ENCODE measurements at places on chromosomes 7 and 10.

- DNase-seq, result no peak
These were observed 7.2 kb downstream of the RBM20 start for GRCh38 chr10:110651044-110651958.

DNA sequence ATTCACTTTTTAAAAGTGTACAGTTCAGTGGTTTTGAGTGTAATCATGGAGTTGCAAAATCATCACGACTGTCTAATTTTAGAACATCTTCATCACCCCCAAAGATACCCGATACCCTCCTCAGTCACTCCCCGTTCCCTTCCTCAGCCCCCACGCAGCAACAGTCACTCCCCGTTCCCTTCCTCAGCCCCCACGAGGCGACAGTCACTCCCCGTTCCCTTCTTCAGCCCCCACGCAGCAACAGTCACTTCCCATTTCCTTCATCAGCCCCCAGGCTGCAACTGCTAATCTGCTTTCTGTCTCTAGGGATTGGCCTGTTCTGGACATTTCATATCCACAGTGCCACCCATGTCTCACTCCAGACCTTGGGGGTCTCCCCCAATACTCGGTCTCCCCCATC, 161.6 kb upstream of the PPP2R2D start:
- no peak for DNase-seq

- no peak for DNase-seq
These were observed 429.1 kb downstream of the KIF20B start for GRCh38 chr10:90130321-90131086.

GRCh38 chr10:130230611-130231010, 94.4 kb downstream of the GLRX3 start:
- DNase-seq, result no peak

GRCh38 chr10:69457771-69458237, 6.5 kb downstream of the TSPAN15 start:
- DNase-seq, result no peak

DNA sequence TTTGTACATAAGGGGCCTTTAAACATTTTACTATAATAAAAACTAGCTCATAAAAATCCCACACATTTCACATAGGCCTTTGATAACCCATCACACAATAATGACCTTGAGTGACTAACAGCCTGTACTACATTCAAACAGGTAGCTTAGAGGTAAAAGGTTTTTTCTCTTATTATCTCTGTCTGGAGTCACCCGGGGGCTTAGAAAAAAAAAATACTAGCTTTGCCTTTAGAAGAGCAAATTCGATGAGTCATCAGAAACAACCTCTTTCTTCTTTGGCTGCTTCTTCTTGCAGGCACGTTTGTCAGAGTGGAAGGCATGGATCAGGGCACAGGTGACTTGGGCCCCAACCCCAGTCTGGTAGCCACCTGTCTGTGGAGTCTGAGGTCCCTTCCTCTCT, 43.4 kb upstream of the ADO start:
- DNase-seq, result no peak

GRCh38 chr7:127437837-127438236, 45.3 kb upstream of the ZNF800 start:
- no peak for DNase-seq

DNA sequence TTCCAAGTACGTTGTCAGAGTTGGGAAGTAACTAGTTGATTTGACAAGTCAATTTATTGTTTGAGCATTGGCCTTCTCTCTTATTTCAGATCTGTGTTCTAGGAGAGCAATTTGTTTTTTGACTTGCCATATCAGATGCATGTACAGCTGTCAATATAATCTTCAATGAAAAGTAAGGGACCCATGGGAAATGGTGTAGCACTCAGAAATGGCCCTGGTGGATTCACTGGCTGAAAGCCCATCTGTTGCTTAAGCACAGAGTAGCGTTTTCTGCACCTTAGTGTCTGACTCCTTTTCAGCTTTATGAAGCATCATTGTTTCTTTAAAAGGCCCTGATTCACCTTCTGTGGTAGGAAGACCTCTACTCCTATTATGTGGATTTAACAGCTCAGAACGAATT, 10.2 kb downstream of the GARS1 start:
- no peak for DNase-seq

DNA sequence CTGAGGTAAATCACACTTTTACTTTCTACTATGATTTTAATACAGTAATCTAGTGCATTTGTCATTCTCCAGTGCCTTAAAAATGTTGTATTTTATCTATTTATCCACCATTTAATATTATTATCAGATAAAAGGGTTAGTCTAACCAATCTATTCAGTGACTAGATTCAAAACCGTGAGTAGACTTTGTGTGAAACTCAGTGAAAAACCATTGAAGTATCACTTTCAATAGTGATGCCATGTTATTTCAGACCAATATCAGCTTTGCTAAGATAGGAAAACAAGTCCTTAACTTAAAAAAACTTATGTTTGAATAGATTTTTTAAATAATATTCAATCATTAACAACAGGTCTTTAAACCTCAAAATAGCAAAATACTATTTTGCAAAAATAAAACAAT, 1628.7 kb downstream of the REEP3 start:
- no peak for DNase-seq

- DNase-seq, result no peak
These were observed 5.2 kb upstream of the TTYH3 start for GRCh38 chr7:2626498-2627117.

DNA sequence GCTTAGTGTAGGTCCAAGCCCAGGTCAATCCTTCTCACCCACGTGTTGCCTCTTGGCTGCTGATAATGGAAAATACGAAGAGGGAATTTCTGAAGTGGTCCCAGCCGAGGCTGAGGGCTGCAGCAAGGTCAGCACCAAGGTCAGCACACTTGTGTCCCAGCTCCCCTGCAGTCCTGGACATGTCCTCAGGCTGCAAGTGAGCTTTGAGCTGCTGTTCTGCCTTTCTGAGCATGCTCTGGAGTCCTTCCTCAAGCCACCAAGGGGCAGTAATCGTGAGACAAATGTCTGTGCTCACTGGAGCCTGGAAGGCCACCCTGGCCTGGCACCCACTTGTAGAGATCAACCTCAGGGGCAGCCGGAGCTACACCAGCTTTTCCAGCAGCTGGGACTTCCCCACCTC, 28.3 kb downstream of the DRGX start:
- DNase-seq, result no peak

DNA sequence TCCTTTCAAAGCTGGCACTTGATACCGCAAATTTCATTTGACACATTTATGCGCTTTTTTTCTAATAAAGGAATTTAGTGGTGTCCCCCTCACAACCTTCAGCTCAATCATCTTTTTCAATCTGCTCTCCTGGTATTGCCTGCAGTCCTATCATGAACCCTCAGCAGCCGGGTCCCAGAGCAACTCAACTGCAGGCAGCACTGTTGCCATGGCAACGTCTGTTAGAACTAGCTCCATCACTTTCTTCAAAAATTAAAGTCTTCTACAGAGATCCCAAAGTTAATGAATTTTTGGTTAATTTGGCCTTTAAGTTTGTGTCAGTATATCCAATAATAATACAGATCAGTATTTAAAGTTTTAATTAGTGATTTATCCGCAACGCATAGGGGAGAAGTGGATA, 136.1 kb upstream of the TARP start:
- DNase-seq, result no peak

- DNase-seq, result no peak
These were observed 315.8 kb upstream of the ZNF32 start for GRCh38 chr10:43964486-43964885.

GRCh38 chr7:13687500-13687899, 302.0 kb downstream of the ETV1 start:
- peak; percentile 4 for DNase-seq

- DNase-seq, result no peak
These were observed 674.5 kb upstream of the GALNT17 start for GRCh38 chr7:70457482-70457881.

DNA sequence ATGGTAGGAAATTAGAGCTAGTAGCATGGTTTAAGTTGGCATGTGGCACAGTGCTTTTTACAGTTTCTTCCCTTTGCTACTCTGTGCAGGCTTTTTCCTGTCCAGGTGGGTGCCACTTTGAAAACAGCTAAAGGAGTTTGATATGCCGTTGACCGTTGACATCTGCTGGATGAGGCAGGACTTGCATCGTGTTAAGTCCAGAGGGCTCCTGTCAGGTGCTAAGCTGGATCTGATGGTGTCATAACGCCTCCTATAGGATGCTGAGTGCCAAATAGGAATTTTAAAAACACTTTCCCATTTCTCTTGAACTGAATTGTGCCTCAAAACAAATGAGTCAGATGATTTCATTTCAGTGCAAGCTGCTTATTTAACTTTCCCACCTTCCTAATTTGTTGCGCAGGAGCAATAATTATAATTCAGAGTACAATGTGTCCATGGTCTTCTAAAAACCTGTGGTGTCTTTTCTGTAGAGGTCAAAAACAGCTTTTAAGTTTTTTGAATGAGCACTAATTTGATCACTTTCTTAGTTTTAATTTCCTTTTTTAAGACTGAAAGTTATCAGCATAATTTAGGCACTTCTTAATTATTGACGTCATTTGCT, 178.3 kb downstream of the CDCA7L start:
- peak; percentile 88 for DNase-seq

DNA sequence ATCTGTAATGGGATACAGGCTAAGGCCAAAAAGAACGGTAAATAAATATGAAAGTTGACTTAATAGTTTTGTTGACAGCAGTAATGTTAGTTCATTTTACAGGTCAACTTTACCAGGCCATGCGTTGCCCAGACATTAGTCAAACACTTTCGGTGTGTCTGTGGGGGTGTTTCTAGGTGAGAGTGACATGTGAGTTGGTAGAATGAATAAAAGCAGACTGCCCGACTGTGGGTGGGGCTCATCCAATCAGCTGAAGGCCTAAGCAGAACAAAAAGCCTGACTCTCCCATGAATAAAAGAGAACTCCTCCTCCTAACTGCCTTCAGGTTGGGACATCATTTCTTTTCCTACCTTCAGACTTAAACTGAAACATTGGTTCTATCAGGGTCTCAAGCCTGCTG, 132.3 kb downstream of the MTPAP start:
- DNase-seq, result no peak

DNA sequence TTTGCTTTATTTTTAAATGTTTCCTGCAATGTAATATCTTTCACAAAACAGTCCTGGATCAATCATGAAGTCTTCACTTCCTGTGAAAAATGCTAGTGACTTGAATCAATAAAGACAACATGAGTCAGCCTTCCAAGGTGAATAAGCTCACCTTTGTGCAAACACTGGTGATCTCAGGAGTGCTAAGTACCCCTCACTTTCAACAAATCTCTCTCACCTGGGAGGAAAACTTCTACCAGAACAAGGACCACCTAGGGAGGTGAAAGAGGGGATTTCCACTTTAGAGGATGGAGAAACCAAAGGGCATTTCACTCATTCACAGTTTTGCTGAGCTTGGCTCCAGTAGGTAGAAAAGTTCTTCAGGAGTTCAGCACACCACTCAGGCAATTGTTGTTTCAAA, 64.8 kb downstream of the CALD1 start:
- DNase-seq, result no peak

DNA sequence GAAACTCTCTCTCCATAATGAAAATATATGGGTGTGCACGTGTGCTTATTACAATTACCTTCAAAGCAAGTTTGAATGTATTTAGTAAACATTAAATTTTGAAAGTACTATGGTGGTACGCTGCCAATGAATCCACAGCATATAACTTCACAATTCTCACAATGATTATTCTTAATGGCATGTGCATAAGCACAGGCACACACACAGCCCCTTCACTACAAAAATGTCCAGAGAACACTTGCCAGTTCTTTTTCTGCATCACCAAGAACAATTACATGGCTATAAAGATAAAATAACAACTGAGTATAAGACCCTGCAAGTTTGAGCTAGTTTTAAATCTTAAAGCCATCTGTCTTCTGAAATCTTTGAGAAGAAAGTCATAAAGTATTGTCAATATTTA, 22.2 kb downstream of the SGCE start:
- no peak for DNase-seq

- no peak for DNase-seq
These were observed 4.7 kb upstream of the LMBR1 start for GRCh38 chr7:156897673-156898072.

GRCh38 chr10:5961405-5962100, 15.8 kb downstream of the IL15RA start:
- no peak for DNase-seq

DNA sequence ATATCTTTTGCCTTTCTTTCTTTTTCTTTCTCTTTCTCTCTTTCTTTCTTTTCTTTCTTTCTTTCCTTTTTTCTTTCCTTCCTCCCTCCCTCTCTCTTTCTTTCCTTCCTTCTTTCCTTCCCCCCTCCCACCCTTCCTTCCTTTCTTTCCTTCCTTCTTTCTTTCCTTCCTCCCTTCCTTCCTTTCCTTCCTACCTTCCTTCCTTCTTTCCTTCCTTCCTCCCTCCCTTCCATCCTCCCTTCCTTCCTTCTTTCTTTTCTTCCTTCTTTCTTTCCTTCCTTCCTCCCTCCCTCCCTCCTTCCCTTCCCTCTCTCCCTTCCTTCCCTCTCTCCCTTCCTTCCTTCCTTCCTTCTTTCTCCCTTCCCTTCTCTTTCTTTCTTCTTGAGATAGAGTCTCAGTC, 25.5 kb upstream of the CALN1 start:
- DNase-seq, result no peak

DNA sequence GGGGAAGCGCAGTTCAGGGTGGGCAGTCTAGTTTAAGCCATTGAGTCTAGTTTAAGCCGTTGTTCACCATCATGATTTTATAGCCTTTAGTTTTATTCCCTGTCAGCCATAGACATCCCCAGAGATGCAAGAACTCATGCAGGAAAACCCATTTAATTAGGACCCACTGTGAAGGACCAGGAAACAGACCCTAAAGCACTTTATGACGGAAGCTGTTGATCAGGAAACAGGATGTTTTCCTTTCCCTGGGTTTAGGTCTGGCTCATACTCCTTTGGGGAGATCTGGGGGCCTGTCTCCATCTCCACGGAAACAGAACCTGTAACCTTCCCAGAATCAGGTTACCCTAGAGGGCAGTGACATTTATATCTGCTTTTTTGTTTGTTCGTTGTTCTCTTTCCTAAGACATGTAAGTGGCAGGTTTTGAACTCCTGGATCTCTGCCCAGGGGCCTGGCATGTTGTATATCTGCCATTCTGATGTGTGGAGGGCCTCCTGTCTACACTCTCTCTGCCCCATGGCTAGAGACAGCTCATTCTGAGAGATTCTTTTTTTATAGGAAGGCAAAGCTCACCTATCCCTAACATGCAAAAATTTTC, 657.2 kb upstream of the GALNT17 start:
- no peak for DNase-seq

GRCh38 chr7:46652317-46652716, 731.2 kb upstream of the IGFBP3 start:
- no peak for DNase-seq

DNA sequence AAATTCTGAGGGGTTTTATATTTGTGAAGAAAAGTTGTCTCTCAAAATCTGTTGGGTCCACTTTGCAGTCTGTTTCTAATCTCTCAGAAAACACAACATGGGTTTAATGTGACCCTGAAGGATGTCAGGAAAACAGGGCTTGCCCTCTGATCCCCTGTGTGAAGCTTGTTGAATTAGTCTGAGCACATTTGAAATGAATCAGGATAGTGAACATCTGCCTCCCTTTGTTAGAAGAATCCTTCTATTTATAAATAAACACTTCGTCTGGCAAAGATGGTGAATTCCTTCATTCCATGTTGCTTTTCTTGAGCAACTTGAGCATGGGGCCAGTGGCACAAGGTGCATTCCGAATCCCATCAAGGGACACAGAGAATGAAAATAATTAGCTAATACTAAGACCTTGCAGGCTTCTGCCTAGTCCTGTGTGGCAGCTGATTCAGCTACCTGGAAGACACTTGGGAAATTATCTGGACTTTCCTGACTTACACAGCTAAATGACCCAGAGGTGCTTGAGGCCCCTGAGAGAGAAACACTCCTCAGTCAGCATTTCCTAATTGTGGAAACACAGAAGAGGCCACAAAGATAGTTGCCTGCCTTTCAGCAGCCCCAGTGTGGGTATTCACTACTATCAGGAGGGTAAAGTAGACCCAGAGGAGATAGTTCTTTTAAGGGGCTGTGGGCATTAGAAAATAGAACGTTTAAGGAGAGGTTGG, 305.5 kb downstream of the C7orf25 start:
- no peak for DNase-seq
